Stimulated activated naive CD4-positive, alpha-beta T cell treated with Interleukin-2 at 50 U/mL for 16 hours (primary cell): ENCODE measurements at places on chromosomes 11 and 22.

DNA sequence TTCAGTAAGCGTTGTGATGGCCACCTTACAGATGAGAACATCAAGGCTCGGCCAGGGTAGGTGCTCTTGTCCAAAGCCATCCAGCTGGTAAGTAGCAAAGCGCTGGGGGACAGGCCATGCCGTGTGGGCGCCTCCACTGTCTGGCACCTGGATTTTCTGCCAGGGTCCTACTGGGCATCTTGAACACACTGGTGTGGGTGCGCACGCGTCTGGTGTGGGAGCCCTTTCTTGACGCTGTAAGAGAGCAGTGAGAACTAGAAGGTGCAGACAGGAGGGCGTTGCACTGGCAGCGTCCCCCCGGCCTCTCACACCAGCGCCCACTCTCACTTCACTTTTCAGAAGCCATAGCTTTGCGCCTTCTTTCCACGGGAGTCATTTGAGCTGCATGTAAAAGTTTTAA, 296.6 kb downstream of the TBC1D22A start:
- DNase-seq: no peak

- peak; percentile 29 for DNase-seq
These were observed 629 bp downstream of the PSMA1 start for GRCh38 chr11:14519597-14519916.

GRCh38 chr11:69044111-69045013, 4.4 kb upstream of the TPCN2 start:
- no peak for DNase-seq

GRCh38 chr22:50516068-50516467, 8.0 kb downstream of the NCAPH2 start:
- DNase-seq: no peak

- DNase-seq: no peak
These were observed 22.2 kb downstream of the RRAS2 start for GRCh38 chr11:14336507-14337503.

- peak; percentile 80 for DNase-seq
These were observed 3.9 kb downstream of the CD3D start for GRCh38 chr11:118338637-118339061.

- DNase-seq: no peak
These were observed 78.9 kb downstream of the PDE2A start for GRCh38 chr11:72595292-72595684.

DNA sequence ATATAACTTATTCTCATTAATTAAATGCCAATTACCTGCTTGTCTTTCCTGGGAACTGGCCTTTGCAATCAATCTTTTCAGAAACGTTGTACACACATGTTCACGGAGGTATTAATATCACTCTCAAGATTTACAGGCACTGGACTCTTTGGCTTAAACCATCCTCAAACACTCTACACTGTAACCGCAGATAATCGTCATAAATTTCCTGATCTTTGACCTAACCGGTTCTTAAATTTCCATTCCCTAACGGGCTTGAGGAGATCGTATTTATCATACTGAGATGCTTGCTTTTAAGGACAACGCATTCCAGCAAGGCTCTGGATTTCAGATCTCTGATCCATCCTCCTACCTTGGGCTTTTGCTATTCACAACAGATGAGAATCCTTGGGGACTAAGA, 72.8 kb downstream of the ARL14EP start:
- DNase-seq: no peak

DNA sequence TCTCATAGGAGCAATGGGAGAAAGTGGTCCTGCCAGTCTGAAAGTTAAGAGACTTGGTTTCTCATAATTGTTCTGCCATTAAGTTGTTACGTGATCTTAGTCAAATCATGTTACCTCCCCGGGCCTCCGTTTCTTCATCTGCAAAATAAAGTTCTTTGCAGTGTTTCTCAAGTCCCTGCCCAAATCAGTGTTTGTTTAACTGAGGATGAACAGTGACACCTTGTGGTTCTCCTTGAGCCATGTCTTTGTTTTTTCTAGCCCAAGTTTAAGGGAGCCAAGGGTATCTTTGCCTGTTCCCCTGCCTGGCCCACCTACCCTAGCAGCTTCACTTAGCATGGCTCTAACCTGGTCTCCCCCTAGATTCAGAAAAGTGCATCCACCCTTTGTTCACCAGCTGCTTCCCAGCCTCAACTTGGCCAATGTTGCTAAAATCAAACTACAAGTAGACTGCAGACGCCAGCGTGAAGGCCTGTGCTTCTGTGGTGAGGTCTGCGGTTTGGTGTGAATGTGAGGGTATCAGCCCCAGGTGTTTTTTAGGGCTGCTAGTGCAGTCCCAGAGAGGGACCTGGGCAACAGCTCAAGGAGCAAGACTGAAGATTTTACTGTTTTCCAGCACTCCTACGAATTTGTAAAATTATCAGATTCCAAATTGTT, 35.5 kb downstream of the FZD4 start:
- no peak for DNase-seq

- no peak for DNase-seq
These were observed 5.7 kb downstream of the UPK3A start for GRCh38 chr22:45290410-45290936.

- no peak for DNase-seq
These were observed 77.1 kb upstream of the GNAZ start for GRCh38 chr22:22993184-22993583.

DNA sequence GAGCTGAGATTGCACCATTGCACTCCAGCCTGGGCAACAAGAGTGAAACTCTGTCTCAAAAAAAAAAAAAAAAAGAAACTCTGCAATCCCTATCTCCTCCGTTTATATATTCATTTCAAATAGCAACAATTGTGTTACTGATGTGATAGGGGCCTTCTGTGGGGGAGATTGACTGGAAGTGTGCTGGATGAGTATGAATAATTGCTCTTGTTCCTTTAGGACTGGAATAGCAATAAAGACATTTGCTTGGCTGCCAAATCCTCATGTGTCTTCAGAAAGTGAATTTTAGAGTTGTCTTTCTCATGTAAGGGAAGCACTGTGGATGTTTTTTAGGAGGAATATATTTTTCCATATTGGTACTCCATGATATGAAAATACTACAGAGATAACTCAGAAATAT, 21.1 kb upstream of the ME3 start:
- no peak for DNase-seq

GRCh38 chr11:69308491-69308911, 14.5 kb downstream of the MYEOV start:
- DNase-seq: no peak

DNA sequence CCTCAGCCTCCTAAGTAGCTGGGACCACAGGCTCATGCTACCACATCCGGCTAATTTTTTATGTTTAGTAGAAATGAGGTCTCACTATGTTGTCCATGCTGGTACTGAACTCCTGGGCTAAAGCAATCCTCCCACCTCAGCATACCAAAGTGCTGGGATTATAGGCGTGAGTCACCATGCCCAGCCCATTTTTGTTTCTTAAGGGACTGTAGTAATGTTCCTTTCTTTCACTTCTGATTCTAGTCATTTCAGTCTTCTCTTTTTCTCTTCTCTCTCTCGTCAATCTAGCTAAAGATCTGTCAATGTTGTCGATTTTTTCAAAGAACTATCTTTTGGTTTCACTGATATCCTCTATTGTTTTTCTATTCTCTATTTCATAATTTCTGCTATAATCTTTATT, 111.0 kb upstream of the APOA1 start:
- peak; percentile 9 for DNase-seq

- no peak for DNase-seq
These were observed 16.8 kb downstream of the CRY2 start for GRCh38 chr11:45864041-45864440.

DNA sequence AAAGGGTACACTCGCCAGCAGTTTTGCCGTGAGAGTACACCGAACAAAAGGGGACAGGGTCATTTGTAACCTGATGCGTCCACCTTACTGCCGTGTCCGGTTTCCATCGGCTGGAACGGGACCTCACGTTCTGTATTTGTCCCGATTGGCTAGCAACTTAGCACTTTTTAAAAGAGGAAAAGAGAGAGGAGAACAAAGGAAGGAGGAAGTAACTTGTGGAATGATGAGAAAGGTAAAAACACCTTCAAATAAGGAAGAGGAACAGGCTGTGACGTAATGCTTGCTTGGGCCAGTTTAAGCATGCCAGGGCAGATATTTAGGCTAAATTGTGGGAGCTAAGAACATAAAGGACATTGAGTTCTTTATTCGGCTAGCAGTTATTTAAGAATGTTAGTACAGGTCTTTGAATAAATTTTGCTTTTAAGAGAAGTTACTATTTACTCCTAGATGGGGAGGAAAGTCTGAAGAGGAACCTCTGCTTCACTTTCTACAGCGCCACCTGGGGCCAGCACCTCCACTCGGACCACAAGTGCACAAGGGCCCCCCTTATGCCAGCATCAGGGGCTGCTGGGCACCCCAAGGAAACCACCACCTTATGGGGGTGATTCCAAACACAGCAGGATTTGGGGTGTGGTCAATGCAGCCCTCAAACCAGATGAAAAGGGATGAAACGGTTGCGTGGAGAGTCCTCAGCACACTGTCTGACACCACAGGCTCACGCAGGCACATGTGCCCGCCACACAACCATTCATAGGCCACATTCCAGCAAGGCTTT, 5.8 kb downstream of the ARSA start:
- no peak for DNase-seq

- DNase-seq: no peak
These were observed 93.8 kb upstream of the LMO1 start for GRCh38 chr11:8357505-8357888.

GRCh38 chr11:113177671-113178070, 136.7 kb upstream of the TTC12 start:
- no peak for DNase-seq
